ENCODE measurements at places on chromosomes 2 and 18.

DNA sequence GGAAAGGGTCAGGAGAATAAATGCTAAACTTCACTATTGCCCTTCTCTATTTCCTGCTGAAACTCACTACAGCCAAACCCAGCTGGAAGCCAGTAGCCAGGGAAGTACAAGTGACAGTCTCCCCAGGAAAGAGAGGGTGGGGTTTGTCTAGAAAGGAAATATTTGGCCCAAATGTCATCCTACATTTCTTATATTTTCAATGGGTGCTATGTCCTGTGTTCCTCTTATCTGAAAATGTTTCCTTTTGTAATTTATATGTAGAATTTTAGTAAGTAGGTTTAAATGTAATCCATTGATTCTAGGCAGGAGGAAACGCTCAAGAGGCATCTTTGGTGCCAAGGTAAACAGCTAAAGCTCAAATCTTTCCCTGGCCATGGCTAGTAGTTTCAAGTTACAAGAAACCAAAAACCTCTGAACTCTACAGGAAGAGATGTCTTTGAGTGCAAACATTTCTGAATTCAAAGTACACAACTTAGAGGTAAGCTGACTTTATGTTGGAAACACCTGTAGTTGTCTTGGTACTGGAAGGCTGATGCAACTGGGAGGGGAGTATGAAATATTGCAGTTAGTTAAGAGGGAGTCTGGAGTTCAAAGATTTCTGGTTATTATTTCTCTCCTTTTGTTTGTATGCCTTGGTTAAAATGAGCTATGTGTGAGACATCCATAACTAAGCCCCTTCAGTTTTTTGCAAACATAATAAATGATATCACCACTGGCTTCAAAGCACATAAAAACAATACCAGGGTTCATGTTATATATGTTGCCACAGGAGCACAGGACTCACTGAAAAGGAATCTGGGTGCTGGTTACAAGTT is 356.1 kb upstream of the ZC3H15 start:
- H3K4me1 ChIP-seq = peaks cover 10% of the 10 kb centered on the region
- no peaks in the 10 kb centered on the region for H3K36me3 ChIP-seq
- H3K4me3 ChIP-seq = no peak overlapping the region

DNA sequence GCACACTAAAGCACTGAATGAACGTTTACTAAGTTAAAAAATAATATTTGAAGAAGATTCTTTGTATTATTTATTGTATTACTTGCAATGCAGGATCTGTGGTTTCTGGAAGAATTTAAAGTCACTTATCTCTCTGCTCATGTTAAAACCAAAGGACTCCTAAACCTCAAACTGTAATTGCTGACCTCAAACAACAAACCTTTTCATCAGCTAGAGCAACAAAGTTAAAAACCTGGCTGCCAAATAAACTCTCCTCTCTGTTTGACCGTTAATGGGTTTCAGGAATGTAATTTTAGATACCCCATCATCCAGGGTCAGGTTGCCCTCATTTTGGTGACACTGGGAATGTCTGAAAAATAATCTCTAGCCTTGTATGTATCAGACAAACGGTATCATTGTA is 239.1 kb downstream of the TGIF1 start:
- no peaks in the 10 kb centered on the region for H3K27me3 ChIP-seq
- no peak for DNase-seq
- H3K27ac ChIP-seq = no peak overlapping the region
- no peaks in the 10 kb centered on the region for H3K36me3 ChIP-seq

GRCh38 chr2:129302106-129302505 is 677.4 kb upstream of the RAB6C start:
- peak overlapping the region; percentile 78 for H3K27ac ChIP-seq
- peak; percentile 64 for DNase-seq
- no peaks in the 10 kb centered on the region for H3K27me3 ChIP-seq
- peaks cover 22% of the 10 kb centered on the region for H3K4me1 ChIP-seq
- no peaks in the 10 kb centered on the region for H3K36me3 ChIP-seq

DNA sequence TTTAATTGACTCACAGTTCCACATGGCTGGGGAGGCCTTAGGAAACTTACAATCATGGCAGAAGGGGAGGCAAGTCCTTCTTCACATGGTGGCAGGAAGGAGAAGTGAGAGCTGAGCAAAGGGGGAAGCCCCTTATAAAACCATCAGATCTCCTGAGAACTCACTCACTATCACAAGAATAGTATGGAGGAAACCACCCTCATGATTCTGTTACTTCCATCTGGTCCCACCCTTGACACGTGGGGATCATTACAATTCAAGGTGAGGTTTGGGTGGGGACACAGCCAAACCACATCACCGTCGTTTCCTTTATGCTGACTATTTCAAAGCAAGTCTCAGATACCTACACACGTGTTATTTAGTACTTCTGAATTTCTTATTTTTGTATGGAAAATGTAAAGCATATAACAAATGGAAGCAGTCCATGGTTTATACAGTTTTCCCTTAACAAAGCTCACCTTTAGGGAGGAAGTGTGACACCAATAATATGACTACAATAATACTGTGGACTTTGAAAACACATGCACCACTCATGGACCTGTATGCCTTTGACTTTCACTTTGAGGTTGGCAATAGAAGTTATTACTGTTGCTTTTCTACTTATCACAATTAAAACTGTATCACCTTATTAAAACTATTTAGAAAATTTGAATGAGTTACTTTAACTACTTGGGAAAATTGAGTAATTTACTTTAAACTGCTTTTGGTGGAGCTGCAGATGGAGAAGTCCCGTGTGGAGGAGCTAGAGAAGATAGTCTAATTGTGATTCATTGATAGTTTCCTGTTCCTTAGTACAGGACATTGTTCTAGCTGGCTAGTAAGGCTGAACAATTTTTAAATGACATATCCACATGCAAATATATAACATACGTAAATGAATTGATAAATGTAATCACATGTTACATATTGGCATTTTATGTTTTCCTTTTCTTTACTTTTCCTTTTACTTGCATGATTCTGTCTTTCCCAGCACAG is 37.3 kb downstream of the MTCL1 start:
- H3K27me3 ChIP-seq = no peaks in the 10 kb centered on the region
- H3K4me1 ChIP-seq = peaks cover 10% of the 10 kb centered on the region
- no peak overlapping the region for H3K4me3 ChIP-seq
- no peak overlapping the region for H3K27ac ChIP-seq

- no peak for DNase-seq
- no peaks in the 10 kb centered on the region for H3K27me3 ChIP-seq
- H3K4me1 ChIP-seq = peaks cover 12% of the 10 kb centered on the region
- no peak overlapping the region for H3K27ac ChIP-seq
- no peaks in the 10 kb centered on the region for H3K36me3 ChIP-seq
- H3K4me3 ChIP-seq = no peak overlapping the region
These were observed 31.2 kb downstream of the ADI1 start for GRCh38 chr2:3488061-3488531.

Data from gastrocnemius medialis (tissue), 4 donors.